Cerebellar nuclear complex (tissue), 1 donor: ENCODE measurements at places on chromosomes 13 and 19.
A peak's percentile ranks its signal among the peaks of the same experiment; 100 is the strongest.

DNA sequence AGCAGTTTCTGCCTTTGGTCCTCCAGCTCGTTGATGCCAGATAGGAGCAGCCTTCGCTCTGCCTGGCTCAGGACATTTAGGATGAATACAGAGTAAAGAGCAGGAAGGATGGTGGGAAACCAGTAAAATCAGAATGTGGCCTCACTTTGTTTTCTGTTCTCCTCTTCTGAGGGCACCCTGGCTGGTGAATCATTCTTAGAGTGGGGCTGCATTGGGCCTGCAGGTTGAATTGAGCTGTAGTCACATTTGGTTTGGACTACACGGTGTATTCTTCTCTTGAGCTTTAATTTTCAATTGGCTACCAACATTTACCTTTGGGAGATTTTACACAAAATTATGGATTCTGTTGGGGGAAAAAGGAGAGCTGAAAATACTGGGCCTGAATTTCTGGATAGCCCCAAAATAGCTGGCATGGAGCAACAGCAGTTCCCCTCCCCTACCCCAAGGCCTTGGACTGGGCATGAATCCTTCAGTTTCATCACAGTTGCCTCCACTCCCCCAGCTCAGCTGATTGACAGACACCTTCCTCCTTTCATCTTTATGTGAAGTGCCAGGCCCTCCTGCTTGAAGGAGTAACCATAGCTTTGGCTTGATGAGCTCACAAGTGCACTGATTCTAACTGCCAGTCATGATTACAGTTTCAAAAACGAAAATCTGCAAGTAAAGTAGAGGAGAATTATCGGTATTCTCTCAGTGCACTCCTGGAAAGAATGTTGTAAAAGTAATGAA, 24.3 kb downstream of the ERCC5 start:
- DNase-seq: no peak

GRCh38 chr13:23995283-23996073, 98.2 kb upstream of the C1QTNF9B start:
- no peak for DNase-seq

DNA sequence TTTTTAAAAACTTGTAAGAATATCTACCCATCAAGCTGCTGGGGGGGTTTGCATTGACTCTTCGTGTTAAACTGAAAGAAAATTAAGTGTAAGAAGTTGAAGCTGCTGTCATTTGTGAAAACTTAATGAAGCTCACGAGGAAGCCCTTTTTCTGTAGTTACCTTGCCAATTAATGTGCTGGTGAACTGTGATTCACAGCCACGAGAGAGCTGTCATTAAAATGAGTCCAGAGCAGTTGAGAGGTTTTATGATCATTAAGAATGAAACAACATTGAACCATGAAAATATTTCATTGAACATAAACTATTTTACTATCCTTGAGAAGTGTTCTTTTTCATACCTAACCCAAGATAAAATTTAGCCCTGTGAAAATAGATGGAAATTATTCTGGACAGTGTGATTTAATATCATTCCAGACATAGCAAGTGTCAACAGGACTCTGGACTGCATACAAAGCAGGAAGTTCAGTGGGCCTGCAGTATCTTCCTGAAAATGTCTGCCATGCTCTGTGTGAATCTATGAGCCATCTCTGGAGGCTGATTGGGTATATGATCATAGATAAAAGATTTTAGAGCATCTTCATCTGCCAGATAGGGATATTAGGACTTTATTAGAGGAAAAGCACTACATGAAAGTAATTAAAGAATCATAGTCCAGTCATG, 53.8 kb downstream of the DPY19L3 start:
- DNase-seq: no peak

GRCh38 chr19:28697308-28697707, 515.6 kb downstream of the UQCRFS1 start:
- no peak for DNase-seq

- DNase-seq: no peak
These were observed 25.1 kb downstream of the TMEM161A start for GRCh38 chr19:19113040-19113626.

- DNase-seq: no peak
These were observed 14.5 kb downstream of the STARD13 start for GRCh38 chr13:33270895-33271538.

DNA sequence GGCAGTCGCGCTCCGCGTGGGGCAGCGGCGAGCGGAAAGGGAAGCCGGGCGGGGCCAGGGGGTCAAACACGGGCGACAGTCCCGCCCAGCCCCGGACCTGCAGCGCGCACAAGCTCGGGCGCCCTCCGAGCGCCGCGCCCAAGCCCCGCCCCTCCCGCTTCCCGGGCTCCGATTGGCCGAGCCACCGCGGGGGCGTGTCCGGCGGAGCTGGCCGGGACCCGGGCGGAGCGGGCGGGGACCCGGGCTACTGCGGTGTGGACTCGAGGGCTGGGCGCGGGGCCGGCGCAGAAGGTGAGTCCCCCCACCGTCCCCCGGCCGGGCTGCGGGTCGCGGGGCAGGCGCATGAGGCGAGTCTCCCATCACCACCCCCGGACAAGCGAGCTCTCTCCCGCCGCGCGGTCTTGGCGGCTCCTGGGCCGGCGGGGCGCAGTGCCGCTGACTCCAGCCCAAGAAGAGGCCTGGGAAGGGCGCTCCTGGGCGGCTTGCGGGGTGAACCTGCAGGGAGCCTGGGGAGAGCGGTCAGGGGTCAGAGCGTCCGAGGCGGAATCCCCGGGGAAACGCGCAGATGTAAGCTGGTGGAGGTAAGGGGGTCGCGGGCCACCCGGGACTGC, at the start of gene PLEKHF1:
Gene PLEKHF1, plus strand, starts transcription at position 247 of the 611 bp plus-strand sequence. CDS start 8,379 bp downstream, outside the sequence.
- DNase-seq: peak; percentile 49

GRCh38 chr19:2711172-2711874, 8.8 kb upstream of the GNG7 start:
- DNase-seq: no peak

- DNase-seq: no peak
These were observed 630 bp downstream of the RAP2A start for GRCh38 chr13:97434397-97435201.

DNA sequence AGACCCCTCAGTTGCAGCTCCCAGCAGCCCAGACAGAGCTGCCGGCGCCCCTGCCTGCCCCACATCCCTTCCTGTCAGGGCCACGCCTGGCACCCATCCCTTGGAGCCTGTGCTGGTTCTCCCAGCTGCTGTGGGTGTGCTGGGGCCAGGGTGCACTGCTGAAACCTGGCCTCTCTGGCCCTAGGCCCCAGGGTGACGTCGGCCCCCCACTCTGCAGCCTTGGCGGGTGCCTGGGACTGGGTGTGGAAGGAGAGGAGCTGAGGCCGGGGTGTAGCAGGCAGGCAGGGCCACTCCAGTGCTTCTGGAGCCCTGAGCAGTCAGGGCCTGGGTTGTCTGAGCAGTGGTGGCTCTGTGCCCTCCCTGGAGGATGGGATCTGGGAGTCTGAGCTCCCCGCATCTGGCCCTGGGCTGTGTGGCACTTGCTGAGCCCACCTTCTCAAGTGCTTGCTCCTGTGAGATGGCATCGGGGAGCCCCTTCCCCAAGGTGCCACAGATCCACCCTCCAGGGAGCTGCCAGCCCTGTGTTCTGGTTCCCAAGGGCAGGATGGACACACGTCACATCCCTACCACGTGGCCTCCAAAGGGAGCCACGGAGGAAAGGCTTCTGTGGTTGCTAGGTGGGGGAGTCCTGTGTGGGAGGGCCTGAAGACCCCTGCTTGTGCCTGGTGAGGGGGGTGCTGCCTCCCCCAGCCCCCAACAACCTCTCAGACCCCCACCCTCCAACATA, 5.2 kb downstream of the PLEKHJ1 start:
- DNase-seq: no peak

GRCh38 chr13:72290962-72291681, 424.1 kb upstream of the DACH1 start:
- DNase-seq: no peak

GRCh38 chr13:51807041-51807440, 3.1 kb upstream of the DHRS12 start:
- no peak for DNase-seq

GRCh38 chr19:1128106-1128505, 24.3 kb downstream of the GPX4 start:
- DNase-seq: no peak

DNA sequence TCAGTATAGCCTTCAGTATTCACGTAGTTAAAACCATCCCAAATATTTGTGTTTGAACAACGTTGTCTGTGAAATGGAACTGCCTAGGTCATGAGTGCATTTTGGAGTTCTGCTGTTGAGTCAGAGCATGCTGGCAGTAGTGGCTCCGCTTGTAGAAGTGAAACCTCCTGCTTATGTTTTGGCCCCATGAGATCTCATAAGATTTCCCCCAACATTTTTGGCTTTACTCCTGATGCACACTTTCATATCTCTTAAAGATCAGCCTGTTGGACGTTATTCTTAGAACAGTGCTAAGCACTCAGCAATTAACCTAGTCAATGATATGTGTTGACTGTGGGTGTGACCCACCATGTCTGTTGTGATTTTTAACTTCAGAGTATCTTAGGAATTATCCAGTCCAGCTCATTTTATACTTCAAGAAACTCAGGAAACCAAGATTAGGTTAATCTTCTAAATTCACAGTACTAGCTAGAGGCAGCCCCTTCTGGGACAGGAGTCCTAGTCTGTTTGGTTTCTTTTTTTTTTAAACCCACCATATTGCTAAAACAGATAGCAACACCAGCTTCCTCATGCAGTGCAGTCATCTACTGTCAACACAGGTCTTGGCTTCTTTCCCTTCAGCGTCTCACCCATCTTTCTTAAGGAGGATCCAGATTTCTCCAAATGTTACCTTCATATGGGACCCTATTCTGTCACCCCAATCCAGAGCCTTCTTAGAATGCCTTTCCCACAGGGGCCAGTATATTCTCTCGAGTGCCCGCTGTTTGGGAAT, 26.2 kb downstream of the RAP2A start:
- DNase-seq: no peak

GRCh38 chr19:5024282-5024681, 55.4 kb downstream of the KDM4B start:
- DNase-seq: no peak

DNA sequence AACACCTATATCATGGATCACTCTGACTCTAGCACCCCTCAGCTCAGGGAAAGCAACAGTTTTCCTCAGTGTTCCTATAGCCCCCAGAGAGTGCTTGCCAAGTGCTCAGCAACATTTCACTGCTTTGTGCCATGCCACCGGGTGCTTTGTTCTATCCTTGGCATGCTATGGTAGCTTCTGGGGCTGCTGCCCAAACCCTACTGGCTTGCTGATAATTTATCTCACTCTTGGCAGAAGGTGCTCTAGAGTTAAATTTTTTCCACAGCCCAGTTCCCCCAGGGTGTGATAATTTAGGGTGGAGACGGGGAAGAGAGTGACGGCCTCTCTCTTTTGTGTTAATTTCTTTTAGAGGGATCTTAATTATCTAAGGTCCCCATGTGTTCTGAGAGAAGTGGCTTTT, 12.6 kb upstream of the CSNK1A1L start:
- DNase-seq: no peak

- DNase-seq: no peak
These were observed 63.4 kb upstream of the DIAPH3 start for GRCh38 chr13:60227158-60227557.

GRCh38 chr13:111143865-111144540, 28.9 kb downstream of the ARHGEF7 start:
- no peak for DNase-seq

GRCh38 chr19:42032431-42032830, 37.6 kb downstream of the GRIK5 start:
- no peak for DNase-seq

- no peak for DNase-seq
These were observed 10.5 kb upstream of the KLK4 start for GRCh38 chr19:50921426-50922316.

DNA sequence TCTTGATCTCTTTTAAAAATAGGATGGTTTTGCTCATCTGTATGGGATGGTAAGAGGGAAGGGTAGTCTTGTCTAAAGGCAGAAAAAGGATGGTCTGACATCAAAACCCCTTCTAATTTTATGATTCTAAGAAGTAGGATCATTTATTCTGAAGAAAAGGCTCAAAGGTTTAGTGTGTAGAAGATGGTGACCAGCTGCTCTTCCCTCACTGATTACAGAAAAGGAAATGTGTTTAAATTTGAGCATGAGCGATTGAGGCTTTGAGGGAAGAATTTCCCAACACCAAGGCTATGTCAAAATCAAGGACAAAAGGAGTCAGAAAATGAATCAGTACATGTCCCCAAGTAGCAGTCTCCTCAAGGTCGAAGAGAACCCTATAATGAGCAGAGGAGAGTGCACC, 909.8 kb downstream of the EFNB2 start:
- DNase-seq: no peak

GRCh38 chr19:45906221-45906620, 3.8 kb upstream of the MYPOP start:
- no peak for DNase-seq

DNA sequence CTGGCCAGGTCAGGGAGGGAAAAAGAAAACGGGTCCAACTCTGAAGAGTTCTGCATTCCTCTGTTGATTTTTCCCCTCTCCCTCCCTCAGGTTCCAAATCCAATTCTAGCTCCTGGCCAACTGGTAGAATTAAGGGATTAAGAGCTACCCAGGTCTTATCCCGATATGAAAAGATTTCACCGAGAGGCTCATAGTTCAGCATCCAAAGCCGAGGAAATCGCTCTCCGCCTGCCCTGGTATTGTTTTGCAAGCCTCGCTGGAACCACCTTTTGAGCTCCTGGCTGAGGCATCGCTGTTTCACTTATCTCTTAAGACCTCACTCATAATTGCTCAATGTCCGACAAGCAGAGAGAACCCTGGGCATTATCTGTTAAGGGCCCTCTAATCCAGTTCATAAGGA, 180.4 kb downstream of the URI1 start:
- no peak for DNase-seq

- DNase-seq: no peak
These were observed 1.4 kb upstream of the FREM2 start for GRCh38 chr13:38685431-38685830.

DNA sequence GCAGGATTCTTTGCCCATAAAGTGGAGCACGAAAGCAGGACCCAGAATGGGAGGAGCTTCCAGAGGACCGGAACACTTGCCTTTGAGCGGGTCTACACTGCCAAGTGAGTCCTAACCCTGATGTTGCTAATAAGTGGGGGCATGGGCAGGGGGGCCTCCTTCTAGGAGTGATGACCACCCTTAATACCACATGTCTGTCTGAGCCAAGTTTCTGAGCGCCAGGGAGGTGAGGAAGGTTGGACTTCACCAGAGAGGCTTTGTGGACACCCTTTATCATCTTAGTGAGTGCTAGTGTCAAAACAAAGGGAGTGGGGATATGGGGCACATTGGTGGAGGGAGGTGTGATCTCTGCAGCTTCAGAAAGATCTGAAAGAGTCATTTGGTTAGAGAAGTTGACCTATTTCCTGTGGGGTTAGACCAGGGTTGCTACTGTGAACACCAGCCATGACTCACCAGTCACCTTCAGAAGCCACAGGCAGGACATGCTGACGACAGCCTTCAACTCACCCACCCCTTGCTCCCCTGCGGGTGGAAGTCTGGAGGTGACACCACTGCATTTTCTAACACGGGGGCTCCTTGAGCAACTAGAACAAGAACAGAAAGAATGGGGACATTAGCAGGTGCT, 8.8 kb downstream of the ALOX5AP start:
- DNase-seq: no peak

- no peak for DNase-seq
These were observed 62.8 kb downstream of the RGCC start for GRCh38 chr13:41520016-41520659.

- DNase-seq: no peak
These were observed 297.9 kb downstream of the NDFIP2 start for GRCh38 chr13:79778741-79779460.

- DNase-seq: no peak
These were observed at the start of gene LSR for GRCh38 chr19:35248310-35249145. TSS of gene LSR (plus strand) at chr19:35249002. CDS start at chr19:35249023, 21 bp downstream.

GRCh38 chr19:35350591-35350990, 2.9 kb downstream of the FFAR1 start:
- DNase-seq: no peak
